ENCODE measurements at places on chromosomes 12 and 14.

DNA sequence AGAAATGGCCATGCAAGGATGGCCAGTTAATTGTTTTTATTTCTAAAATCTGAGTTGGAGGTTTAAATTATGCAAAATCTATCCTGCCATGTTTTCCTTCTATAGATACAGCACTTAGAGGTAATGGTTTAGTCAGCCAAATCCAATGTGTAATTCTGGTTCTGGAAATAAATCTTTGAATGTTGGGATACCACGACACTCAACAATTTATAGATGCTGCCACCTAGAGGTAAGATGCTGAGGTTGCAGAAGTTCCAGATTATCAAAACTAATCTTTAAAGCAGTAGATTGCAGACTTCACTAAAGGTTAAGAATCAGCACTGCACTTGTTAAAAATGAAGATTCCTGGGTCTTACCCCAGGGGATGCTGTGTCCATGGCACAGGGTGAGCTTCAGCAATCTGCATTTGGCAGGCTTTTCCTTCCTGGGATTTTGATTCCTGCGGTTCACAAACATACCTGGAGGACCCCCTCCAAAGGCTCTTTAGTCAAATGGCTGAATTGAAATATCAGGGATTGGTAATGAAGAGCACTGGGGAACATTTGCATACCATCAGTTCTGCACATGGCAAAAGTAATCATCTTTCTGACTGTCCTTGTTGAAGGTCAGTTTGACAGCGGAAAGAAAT lies 53.4 kb upstream of the ANO4 start:
- no peak for DNase-seq

DNA sequence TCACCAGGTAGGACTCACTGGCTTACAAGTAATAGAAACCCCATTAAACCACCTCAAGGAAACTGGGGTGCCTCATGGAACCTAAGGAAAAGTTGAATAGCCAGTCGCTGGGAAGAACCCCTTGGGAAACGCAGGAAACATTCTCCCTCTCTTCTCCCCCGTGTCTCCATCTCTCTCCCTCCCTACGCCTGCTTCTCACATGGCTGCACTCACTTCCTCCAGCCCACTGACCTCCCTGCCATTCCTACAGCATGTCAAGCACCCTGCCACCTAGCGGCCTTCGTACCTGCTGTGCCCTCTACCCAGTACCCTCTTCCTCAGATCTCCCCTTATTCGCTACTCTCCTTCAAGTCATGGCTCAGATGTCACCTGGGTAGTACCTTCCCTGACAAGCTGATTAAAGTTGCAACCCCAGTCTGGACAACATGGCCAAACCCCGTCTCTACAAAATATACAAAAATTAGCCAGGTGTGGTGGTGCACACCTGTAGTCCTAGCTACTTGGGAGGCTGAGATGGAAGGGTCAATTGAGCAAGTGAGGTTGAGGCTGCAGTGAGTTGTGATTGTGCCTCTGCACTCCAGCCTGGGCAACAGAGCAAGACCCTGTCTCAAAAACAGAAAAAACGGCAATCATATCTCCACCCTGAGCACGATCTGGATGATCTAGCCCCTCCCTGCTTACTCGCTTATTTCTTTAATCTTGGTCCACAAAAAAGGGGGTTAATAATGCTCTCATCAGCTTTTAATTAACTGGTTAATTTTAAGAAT lies 6.4 kb upstream of the DTX1 start:
- no peak for DNase-seq

GRCh38 chr14:49972131-49972671 lies 79.3 kb downstream of the ARF6 start:
- DNase-seq, result no peak

GRCh38 chr14:95346820-95347219 lies 27.1 kb upstream of the CLMN start:
- no peak for DNase-seq

DNA sequence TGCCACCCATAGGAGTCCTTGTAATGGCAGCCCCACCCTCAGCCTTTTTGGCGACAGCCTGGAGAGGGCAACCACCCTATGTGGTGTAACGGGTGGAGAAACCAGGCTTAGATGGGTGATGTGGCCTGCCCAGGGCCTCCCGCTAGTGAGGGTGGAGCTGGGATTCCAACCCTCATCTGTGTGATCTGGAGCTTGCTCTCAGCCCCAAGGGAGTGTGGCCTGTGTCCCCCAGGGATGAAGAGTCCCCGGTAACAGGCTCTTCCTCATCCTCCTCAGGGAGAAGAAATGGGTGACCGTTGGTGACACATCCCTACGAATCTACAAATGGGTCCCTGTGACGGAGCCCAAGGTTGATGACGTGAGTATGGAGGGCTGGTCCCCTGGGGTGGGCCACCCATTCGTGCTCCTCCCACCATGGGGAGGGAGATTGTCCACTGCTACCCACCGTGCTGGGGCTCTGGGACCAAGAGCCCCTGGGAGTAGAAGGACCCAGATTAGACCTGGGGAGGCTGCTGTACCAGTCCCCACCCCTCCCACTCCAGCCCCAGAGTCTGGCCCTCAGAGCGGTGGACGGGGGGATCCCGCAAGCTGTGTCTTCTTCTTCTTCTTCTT lies 8.8 kb downstream of the BCL7A start:
- no peak for DNase-seq
